KG1 (cell line): ENCODE measurements at places on chromosomes 5 and 9.

DNA sequence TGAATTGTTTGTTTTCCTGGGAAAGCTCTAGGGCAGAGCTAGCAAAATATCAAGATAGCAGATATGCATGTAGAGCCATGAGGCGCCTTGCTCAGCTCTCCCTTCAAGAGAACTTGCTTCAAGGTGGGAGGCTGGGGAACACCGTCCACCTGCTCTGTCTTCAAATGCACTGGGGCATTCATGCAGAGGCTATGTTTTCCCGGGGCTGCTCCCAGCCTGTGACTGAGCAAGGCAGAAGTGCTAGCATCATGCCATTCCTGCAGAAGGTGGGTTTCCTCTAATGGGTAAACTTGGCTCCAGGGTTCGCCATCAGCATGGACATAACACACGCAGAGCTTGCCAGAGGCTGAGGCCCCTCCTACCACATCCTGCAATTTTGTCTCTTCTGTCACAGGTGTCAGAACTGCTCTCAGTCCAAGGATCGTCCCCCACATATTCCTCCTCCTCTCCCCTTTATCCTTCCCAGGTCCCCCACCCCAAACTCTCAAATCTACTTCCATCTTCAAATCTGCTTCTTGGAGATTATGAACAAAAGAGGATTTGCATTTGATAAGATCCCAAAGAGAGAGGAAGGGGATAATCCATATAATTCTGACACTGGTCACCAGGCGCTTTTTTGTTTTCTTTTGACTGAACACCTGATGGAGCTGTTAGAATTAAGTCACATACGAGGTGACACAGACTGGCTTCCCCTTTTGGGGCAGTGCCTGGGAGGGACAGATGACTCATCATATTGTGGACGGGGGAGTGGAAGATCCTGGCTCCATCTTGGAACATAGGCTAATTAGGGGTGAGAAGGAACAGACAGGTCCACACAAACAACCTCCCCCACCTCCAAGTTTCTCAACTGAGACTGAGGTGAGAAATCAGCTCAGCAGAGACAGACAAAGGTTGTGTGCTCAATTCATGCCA lies 85.0 kb upstream of the TAF11L2 start:
- no peak for DNase-seq

DNA sequence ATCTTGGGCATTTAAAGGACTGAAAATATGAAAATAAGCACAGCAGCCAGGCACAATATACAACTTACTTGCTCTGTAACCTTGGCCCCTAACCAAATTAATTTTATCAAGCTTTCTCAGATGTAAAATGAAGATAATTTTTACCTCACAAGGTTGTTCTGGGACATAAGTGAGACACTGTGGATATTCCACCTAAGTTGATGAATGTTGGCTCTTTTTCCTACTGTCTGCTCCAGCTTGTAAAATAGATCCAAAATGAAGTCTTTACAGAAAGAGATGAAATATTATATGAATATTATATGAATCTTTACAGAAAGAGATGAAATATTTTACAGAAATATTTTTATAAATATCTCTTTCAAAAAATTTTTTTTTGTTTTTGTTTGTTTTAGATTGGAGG lies 270.1 kb downstream of the DNAH5 start:
- no peak for DNase-seq

DNA sequence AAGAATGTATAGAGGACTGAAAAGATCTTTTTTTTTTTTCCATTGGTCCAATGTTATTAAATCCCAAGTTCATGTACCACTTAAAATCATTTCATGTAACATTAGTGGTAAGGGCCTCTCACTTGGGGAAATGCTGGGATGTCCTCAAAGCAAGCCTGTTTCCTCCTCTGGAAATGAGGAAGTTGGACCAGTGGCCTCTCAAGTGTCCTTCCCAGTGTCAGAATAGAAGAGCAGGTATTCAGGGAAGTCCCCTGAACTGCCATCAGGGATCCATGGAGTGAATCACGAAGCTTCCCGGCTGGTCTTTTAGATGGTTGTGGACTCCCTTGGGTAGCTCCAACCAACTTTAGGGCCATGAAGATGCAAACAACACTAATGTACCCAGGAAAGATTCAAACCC lies 55.2 kb upstream of the AFAP1L1 start:
- no peak for DNase-seq

GRCh38 chr5:10733426-10733825 lies 27.6 kb downstream of the DAP start:
- DNase-seq: no peak

- DNase-seq: no peak
These were observed 96.1 kb downstream of the PAX5 start for GRCh38 chr9:36937951-36938350.

GRCh38 chr9:75885652-75886051 lies 4.8 kb upstream of the PCSK5 start:
- DNase-seq: no peak

GRCh38 chr5:124172389-124173003 lies 573.9 kb downstream of the ZNF608 start:
- no peak for DNase-seq

DNA sequence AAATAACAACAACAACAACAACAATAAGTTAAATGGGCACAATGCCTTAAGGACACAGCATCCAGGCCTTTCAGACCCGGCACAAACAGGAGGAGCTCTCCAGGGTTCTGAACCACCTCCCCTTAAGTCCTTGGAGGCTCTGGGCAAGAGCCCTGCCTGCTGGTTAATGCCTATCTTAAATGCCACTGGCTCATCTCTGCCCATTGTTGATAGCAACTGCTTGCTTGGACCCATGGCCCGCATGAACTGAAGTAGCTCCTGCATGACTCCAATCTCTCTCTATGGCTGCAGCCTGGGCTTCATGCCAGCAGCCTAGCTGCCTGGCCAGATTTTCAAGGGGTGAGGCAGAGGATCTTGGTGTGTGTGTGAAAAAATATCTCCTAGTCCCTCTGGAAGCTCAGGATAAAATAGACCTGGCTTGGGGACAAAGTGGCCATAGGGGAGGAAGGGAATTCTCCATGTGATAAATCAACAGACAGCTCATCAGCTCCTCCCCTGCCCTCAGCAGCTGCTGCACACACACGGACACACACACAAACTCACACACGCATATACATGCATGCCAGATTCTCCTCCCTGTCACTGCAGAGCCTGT lies 27.4 kb downstream of the FAM219A start:
- DNase-seq: no peak
